ENCODE measurements at places on chromosomes 4 and X.

DNA sequence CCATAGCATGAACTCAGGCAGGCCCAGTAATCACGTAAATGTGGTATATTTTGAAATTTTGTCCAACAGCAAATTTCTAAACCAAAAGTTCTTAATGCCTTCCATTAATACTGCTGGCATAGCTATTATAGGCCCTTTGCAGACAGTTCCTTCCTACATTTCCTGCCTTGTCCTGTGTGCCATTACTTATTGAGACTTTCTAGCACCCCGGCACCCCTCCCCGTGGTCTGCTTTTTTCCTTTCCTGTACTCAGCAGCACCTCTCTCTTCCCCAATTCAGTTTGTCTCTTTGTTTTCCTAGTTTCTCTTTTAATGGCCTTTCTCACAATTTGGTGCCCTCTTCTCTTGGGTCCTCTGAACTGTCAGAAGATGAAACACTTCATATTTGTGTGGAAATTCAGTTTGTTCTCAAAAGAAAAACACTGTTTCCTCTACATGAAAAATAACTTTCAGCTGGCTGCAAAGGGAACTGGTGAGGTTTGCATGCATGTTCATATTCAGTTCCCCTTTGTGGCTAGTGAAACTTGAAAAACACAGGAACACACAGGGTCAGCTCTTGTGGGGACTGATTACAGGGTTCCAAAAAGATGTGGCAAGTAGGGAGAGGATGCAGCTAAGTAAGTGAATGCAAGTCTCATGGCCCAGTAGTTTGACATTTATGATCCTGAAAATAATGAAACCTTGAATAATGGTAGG lies 17.1 kb downstream of the GPR34 start:
- no peaks in the 10 kb centered on the region for H3K36me3 ChIP-seq
- no peak for DNase-seq
- H3K27ac ChIP-seq = no peak overlapping the region

DNA sequence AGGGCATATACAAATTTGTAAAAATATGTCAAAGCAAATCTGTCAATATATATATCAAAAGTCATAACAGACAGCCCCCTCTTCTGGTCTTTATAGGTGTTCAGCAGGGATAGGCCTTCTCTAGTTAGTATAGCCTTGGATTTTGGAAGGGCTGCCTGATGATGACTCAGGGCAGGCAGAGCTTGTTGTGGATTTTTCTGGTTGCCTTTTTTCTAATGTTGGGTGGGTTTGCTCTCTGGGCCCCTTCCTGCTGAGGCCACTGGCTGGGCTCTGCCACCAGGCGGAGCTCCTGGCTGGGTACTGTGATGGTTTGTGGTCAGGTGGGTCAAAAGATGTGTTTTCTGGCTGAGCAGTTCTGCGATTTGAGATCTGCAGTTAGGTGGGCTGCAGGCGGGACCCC lies 294.2 kb downstream of the GRIA2 start:
- H3K27me3 ChIP-seq = no peaks in the 10 kb centered on the region
- no peak overlapping the region for H3K27ac ChIP-seq
- no peaks in the 10 kb centered on the region for H3K36me3 ChIP-seq
- no peak overlapping the region for H3K4me3 ChIP-seq
- DNase-seq = no peak

- no peaks in the 10 kb centered on the region for H3K27me3 ChIP-seq
- no peak for DNase-seq
- no peaks in the 10 kb centered on the region for H3K36me3 ChIP-seq
- no peak overlapping the region for H3K4me3 ChIP-seq
These were observed 58.2 kb upstream of the C4orf50 start for GRCh38 chr4:6076391-6076790.

DNA sequence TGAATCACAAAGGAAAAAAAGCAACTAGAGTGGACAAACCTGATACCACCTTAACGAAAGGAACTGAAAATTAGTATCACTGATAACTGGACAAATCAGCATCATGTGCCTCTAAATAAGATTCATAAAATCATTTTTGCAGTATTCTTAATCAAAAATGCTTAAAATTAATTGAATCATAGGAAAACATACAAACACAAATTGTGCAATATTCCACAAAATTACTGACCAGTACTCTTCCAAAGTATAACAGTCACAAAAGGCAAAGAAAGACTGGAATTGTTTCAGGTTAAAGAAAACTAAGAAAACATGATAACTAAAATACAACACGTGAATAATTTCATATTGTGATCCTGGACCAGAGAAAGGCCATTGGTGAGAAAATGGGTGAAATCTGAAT lies 27.1 kb downstream of the FBXW7 start:
- no peaks in the 10 kb centered on the region for H3K27me3 ChIP-seq
- DNase-seq = no peak
- no peaks in the 10 kb centered on the region for H3K36me3 ChIP-seq

DNA sequence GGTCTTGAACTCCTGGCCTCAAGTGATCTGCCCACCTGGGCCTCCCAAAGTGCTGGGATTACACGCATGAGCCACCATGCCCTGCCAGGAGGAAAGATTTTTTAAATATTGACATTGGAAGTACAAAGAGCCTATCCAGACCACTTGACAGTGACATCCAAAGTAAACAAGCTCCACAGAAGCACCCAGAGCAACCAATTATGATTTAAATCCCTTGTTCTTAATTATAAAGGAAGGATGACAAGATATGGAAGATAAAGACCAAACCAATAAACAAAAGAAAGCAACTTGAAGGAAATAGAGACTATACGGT lies 27.7 kb upstream of the RPL34 start:
- no peak overlapping the region for H3K27ac ChIP-seq
- no peaks in the 10 kb centered on the region for H3K4me1 ChIP-seq
- no peaks in the 10 kb centered on the region for H3K36me3 ChIP-seq
- no peak for DNase-seq

DNA sequence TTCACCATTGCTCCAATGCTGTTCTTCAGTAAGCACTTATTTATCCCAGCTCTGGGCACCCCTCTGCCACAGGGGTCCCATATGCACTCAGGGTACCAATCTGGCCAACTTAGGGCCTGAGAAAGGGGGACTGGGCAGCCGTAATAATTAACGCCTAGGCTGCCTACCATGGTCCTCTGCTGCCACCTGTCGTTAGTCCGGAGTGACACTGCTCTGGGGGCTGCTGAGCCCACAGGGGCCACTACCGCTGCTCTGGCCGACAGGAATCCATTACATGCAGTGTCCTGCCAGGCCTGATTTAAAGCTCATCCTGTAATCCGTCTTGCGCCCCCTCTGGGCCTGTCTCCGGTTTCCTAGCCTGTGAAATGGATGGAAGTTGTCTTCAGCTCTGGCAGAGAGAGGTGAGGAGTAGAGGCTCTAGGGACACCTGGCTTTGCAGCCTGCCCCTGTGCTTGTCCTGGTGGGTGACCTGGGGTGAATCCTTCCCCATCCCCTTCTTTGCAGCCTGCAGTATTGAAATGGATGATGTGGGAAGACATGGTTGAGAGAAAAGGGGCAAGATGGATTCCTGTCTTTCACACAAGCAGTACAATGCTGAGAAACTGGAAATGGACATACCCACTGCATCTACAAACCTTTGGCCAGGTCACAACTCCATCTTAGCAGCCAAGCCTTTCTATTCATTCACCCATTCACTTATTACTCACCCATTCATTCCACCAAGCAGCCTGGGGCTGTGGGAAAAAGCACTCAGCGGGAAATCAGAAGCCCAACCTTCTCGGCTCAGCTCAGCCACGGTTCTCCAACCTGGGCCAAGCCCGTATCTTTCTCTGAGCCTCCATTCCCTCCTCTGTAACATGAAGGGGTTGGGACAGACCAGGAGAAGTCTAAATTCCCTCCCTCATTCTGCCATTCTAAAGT lies 116.3 kb upstream of the NALF2 start:
- no peak overlapping the region for H3K4me3 ChIP-seq
- H3K27me3 ChIP-seq = no peaks in the 10 kb centered on the region
- DNase-seq = peak; percentile 93
- no peaks in the 10 kb centered on the region for H3K36me3 ChIP-seq
- H3K4me1 ChIP-seq = no peaks in the 10 kb centered on the region

- H3K27ac ChIP-seq = no peak overlapping the region
- H3K36me3 ChIP-seq = no peaks in the 10 kb centered on the region
- H3K4me1 ChIP-seq = peaks cover 10% of the 10 kb centered on the region
- no peak for DNase-seq
- H3K4me3 ChIP-seq = no peak overlapping the region
These were observed 57.1 kb downstream of the RELL1 start for GRCh38 chr4:37628977-37629609.

GRCh38 chr4:129532573-129532972 lies 436.6 kb downstream of the C4orf33 start:
- H3K36me3 ChIP-seq = no peaks in the 10 kb centered on the region
- no peak overlapping the region for H3K4me3 ChIP-seq
- H3K4me1 ChIP-seq = no peaks in the 10 kb centered on the region
- no peak overlapping the region for H3K27ac ChIP-seq
- no peak for DNase-seq

- H3K27me3 ChIP-seq = no peaks in the 10 kb centered on the region
- no peaks in the 10 kb centered on the region for H3K4me1 ChIP-seq
- no peak overlapping the region for H3K4me3 ChIP-seq
- H3K36me3 ChIP-seq = no peaks in the 10 kb centered on the region
- H3K27ac ChIP-seq = no peak overlapping the region
These were observed 607.4 kb upstream of the PITX2 start for GRCh38 chr4:111230265-111230664.

GRCh38 chr4:134422776-134423175 lies 221.2 kb upstream of the PABPC4L start:
- H3K27ac ChIP-seq = no peak overlapping the region
- H3K27me3 ChIP-seq = no peaks in the 10 kb centered on the region
- H3K36me3 ChIP-seq = no peaks in the 10 kb centered on the region
- no peaks in the 10 kb centered on the region for H3K4me1 ChIP-seq
- no peak overlapping the region for H3K4me3 ChIP-seq
- no peak for DNase-seq

- no peak for DNase-seq
- H3K27me3 ChIP-seq = no peaks in the 10 kb centered on the region
- H3K27ac ChIP-seq = no peak overlapping the region
- no peaks in the 10 kb centered on the region for H3K36me3 ChIP-seq
- no peak overlapping the region for H3K4me3 ChIP-seq
- H3K4me1 ChIP-seq = no peaks in the 10 kb centered on the region
These were observed 58.7 kb downstream of the TEC start for GRCh38 chr4:48210966-48211328.

DNA sequence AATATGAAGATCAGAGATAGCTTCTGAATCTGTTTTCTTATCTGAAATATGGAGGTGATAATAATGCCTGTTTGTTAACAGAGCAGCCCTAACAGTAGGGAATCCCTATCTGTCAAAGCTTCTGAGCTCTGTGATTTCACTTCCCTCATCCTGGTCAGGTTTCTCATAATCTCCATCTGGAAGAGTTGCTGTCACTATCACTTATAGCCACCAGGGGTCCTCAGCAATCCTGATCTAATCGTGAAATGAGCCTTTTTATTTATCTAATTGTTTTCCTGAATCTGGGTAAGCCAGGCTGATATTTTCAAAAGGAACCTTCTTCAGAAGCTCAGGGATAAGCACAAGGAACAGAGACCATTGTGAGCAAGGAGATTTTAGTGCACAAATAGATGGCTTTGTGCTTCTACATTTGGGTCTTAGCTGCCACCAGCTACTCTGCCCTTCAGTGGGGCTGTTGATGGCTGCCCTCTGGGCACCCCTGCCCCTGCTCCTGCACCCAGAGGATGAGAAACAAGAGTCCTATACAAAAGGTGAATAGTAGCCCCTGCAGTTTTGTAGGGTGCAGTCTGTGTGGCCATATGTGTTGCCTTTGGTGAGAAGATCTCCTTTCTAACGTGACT lies 196.4 kb upstream of the RADX start:
- no peak for DNase-seq
- H3K27ac ChIP-seq = no peak overlapping the region
- H3K36me3 ChIP-seq = no peaks in the 10 kb centered on the region
- no peaks in the 10 kb centered on the region for H3K4me1 ChIP-seq

DNA sequence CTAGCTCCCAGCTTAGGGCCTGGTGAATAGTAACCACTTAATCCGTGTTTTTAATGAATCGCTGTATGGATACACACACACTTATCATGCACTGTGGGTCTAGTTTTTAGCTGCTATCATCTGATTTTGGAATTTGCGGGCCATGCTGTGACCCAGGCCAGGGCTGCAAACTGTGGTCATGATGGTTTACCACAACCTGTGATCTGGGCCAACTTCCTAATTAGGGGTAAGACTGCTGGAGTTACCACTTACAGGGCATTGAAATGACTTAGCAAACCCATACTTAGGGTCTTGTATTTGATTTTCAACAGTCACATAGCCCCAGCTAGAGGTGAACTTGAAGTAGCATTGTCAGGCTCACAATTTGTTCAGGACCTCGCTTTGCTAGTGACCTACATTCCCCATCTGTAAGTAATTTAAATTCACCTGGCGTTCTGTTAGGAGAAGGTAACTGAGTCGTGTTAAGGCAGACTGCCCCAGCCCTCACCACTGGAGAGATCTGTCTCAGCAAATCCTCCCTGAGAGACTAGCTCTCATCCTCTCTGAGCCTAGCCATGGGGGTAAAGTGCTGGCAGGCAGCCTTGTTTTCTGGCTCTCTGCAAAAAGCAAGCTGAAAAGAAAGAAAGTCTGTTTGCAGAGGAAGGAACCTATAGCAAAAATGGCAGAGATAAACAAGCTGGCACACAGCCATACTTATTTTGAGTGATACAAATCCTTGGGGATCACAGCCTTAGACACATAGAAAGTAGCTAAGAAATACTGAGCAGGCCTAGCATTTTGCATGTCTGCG lies 33.8 kb upstream of the EGFL6 start:
- H3K4me1 ChIP-seq = no peaks in the 10 kb centered on the region
- no peak overlapping the region for H3K27ac ChIP-seq
- H3K36me3 ChIP-seq = no peaks in the 10 kb centered on the region
- H3K4me3 ChIP-seq = no peak overlapping the region
- no peak for DNase-seq
- H3K27me3 ChIP-seq = no peaks in the 10 kb centered on the region

- no peak overlapping the region for H3K27ac ChIP-seq
- no peaks in the 10 kb centered on the region for H3K36me3 ChIP-seq
- no peak for DNase-seq
These were observed 25.3 kb downstream of the FAM241A start for GRCh38 chr4:112170451-112170993.

- DNase-seq = no peak
- H3K4me1 ChIP-seq = no peaks in the 10 kb centered on the region
- H3K27me3 ChIP-seq = no peaks in the 10 kb centered on the region
- no peak overlapping the region for H3K27ac ChIP-seq
These were observed 7.3 kb downstream of the SLC25A5 start for GRCh38 chrX:119475389-119476101.

- H3K27me3 ChIP-seq = no peaks in the 10 kb centered on the region
- H3K4me3 ChIP-seq = no peak overlapping the region
- no peaks in the 10 kb centered on the region for H3K4me1 ChIP-seq
- peaks cover 10% of the 10 kb centered on the region for H3K36me3 ChIP-seq
- no peak overlapping the region for H3K27ac ChIP-seq
These were observed 36.7 kb downstream of the KLF8 start for GRCh38 chrX:56268888-56269287.

- no peaks in the 10 kb centered on the region for H3K36me3 ChIP-seq
- H3K27me3 ChIP-seq = no peaks in the 10 kb centered on the region
- H3K4me3 ChIP-seq = no peak overlapping the region
- H3K4me1 ChIP-seq = no peaks in the 10 kb centered on the region
- no peak for DNase-seq
These were observed 237.5 kb downstream of the PAPSS1 start for GRCh38 chr4:107482546-107482945.
